ENCODE measurements at places on chromosomes 13 and 19. TPM values are rescaled to one million over a fixed set of nuclear protein-coding genes. Genes with fewer than 3 reads are reported as not detected.

DNA sequence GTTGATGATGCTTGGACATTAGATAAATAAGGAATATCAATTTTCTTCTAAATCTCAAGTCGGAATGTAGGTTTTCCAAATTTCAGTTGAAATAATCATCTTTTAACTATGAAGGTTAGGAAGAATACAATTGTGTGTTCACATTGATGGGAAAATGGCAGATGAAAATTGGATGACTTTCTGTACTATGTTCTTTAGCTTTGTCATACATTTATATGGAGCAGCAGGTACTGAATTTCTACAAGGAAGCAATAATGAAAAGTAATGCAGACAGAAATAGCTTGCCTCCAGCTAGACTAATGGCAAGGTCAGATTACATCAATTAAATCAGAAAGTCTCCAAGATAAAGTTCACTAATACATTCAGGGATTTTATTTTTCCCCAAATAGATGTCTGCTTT lies 1423.7 kb upstream of the PCDH20 start:
- DNase-seq: no peak

DNA sequence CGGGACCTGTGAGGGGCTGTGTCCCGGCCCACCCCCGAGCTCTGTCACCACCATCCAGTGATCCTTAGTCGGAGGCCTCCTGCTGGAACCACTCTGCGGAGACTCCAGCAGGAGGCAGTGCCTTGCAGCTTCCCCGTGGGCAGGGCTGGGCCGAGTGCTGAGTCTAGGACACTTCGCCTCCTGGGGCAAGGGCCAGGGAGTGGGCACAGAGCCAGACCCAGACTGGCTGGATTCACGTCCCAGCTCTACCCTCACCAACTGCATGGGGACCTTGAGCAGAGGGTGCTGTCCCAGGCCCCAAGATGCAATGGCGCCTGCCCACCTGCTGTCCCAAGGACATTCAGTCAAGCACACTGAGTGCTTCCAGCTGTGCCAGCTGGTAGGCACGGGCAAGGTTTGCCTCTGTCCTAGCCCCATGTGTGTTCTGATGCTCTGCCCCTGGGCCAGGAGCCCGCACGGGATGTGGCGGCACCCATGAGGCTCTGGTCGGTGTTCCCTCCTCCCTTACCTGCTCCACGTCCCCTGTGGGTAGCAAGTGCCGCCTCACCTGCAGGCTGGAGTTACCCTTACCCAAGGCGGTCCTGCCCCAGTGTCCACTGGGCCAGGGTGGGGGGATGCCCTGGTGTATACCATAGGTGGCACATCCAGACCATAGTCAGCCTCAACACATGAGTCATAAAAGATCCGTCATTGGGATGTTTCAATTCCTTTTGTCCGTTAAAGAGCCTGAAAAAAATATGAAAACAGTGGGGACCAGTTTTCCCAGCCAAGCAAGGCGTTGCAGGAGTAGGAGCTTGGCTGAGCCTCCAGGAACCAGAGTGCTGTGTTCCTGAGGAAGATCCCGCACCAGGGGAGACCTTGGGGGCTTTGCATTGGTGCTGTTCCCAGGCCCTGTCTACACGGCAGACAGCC lies 7.4 kb downstream of the FZR1 start:
- DNase-seq: no peak

Gene C19orf73
- not detected for total RNA-seq

GRCh38 chr19:4811328-4812131 lies 20.0 kb downstream of the TICAM1 start:
- DNase-seq: peak; percentile 44

Gene PLIN4
- total RNA-seq: 3.4 TPM

DNA sequence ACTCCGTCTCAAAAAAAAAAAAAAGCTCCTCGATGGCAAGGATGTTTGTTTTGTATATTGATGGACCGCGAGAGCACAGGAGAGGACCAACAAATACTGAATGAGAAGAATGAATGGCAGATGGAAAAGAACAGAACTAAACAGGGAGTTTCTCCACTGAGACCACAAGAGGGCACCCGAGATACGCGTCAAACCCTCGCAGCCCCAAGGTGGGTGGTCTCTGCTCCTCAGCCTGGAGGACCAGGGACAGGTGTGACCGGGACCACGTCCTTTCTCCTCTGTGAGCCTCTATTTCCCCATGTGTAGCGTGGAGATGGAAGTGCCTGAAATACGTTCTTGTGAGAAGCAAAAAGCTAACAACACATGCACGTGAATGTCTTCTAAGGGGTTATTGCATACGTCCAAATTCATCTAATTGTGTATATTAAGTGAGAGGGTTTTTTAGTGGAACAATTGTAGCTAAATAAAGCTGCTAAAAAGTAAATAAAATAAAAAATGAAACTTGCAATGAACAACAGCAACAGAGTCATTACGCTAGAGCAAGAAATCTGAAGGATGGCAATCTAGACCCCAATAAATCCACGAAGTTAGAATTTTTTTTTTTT lies 8.3 kb upstream of the CDC42EP5 start:
- DNase-seq: no peak

DNA sequence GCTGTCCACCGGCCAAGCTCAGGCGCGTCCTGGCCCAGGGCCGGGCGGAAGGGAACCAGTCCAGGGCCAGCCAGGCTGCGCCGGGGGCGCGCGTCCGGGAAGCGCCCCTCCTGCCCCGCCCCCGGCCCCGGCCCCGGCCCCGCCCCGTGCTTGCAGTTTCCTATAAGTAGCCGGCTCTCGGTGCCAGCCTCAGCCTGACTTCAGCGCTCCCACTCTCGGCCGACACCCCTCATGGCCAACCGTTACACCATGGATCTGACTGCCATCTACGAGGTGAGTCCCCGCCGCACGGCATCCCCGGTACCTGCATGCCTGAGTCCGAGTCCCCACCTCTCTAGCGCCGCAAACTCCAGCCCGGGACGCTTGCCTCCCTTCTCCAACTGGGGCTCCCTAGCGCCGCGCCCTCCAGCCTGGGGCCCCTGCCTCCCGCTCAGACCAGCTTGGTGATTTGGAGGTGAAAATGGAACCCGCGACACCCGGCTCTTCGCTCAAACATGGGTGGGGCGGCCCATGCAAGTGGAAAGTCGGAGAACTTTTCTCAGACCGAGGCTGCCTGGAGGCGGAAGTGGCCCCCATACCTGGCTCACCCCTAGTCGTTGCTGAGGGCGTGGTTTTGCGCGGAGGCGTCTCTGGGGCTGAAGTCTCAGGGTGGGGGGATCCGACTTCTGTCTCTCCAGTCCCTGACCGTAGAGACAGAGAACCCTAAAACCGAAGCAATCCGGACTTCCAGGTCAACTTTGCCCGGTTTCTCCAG lies at the start of gene ZFP36:
TSS of gene ZFP36 (plus strand) at position 192 of the 754 bp plus-strand sequence. CDS start at position 250, 58 bp downstream.
- peak; percentile 77 for DNase-seq

Gene SLC27A1
- total RNA-seq: 36.4 TPM

Measured in thoracic aorta (tissue), 2 donors.